Glomerular endothelial cell (primary cell): ENCODE measurements at places on chromosomes 11 and 22.

- DNase-seq = no peak
Observed at GRCh38 chr11:72100009-72100408, 3.1 kb downstream of the LAMTOR1 start.

DNA sequence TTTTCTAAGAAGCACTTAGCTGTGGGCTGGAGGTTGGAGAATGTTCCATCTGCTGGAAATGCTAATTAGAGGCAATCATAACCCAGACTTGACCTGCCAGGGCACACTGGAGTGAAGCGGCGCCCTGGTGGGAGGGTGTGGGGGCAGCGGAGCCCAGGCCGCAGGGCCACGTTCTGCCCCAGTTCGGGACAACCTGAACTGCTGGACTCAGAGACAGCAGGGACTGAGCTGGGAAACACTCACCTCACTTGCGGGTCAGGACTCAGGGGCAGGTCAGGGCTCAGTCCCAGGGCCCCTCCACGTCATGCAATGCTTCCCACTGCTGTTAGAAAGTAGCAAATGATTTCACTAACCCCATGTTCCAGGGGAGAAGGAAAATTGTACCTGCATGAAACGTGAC, 316.4 kb downstream of the NTM start:
- no peak for DNase-seq

GRCh38 chr11:68673306-68673945, 10.9 kb upstream of the GAL start:
- no peak for DNase-seq

DNA sequence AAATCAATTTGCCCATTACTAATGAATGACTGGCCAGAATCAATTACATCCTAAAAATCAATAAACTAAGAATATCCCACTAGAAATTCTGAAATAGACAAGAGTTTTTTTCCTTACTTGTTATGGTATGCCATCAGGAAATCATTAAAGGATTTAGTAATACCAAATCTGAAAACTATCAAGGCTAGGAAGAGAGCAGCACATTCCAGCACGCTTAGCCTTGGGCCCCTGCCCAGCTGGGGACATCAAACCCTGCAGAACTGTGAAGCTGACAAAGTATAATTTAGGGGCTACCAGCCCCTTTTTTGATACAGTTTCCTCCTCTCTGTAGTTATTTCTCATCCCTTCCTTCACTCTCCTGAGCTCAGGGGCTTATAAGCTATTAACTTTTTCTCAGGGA, 247.8 kb upstream of the ZC3H12C start:
- no peak for DNase-seq

GRCh38 chr11:116257092-116257491, 515.7 kb downstream of the BUD13 start:
- DNase-seq = no peak

DNA sequence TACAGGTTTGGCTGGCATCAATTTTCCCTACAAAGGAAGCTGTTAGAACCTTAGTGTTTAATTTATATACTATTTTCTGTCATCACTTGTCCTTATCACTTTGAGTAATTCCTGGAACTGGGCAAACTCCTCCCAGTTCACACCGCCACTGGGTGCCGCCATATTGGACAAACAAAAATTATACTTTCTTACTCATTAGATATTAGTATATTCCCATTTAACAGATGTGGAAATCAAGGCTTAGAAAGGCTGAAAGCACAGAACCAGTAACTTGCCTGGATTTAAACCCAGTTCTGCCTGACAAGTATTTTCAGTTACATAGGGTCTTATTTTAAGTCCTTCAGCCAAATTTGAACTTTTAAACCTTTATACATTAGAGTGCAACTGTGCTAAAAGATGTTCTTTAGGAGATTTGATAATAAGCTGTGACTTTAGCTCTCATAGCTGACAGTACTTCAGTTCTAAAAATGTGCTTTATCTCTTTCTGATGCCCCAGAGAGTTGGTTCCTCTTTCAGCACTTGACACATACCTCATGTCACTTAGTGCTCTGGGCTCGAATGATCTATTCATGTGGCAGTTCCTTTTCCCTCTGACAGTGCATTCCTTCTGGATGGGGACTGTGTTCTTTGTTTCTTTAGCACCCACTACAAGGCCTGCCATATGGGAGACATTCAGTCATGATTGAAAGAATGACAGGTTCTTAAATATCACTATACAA, 25.4 kb downstream of the COA4 start:
- DNase-seq = no peak

DNA sequence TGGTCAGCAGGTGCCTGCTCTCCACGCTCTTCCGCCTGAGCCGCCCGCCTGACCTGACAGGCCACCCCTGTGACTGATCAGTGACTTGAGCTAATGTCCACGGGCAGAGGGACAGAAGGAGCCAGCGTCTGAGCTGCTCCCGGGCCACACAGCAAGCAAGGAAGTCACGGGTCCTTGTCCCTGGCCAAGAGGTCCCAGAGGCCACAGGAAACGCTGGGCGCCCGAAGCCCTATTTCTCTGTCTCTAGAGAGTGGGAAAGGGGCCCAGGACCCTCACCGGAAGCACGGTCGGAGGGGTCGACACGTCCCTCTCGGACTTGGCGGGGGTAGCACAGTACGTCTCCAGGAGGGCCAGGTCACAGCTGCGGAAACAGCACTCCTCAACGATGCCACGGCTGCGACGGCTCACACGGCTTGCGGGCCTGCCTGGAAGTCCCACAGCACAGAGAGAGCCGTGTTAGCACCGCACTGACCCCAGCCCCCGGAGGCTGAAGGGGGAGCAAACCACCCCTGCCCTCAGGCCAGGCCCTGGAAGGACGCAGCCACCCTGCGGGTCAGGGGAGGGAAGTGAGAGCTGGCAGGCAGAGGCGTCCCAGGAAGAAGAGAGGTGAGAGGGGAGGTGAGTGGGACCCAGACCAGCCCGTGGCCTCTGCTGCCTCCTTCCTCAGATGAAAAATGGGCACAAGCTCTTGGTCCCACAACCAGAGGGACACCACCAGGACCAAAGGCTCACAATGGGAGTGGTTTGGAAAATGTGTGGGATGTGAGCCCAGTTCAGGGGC, 5.8 kb downstream of the IGF2 start:
- DNase-seq = no peak

DNA sequence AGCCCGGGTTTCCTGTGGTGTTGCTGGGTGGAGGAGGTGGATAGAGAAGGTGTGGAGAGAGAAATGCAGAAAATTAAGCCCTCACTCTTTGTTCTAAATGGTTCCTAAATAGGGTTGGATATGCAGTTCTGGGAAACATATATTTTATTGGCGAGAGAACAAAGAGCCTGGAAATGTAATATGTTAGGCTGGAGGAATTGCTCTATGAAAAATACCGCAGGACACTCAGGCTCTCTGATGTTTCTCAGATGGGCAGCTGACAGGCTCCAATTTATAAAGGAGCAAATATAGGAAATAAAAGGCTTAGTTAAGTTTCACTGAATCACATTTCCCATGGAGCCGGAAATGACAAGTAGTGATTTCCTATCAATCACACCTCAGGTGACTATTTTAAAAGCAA, 428.0 kb downstream of the TMEM135 start:
- no peak for DNase-seq

DNA sequence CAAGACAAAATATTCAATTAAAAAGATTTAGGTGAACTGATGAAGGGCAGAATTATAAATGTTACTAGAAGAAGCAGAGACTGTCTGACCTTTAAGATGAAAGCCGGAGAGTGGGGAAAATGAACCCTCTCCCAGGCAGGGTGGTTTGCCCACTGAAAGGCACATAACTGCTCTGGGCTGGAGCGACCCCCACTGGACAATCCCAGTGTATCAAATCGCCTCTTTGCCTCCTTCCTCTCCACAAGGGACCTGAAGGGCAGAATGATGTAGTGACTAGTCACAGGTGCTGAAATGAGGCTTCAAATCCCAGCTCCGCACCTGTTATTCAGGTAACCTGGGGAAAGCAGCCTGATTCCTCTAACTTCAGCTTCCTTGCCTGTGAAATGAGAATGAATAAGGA, 69.0 kb downstream of the EFCAB6 start:
- no peak for DNase-seq

DNA sequence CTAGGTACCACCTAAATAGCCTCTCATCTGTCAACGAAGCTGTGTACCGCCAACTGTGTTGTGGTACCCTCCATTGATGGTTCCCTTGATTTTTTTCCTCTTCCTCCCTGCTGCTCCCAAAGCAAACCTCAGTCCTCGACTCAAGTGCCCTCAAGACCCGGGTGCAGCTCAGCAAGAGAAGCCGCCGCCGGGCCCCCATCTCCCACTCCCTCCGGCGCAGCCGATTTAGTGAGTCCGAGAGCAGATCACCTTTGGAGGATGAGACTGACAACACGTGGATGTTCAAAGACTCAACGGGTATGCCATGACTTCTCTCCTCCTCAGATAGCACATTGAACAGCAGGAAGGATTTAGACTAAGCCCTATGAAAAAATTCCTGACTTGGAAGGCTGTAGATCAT, 22.4 kb upstream of the CRYBB3 start:
- no peak for DNase-seq

- DNase-seq = no peak
Observed at GRCh38 chr11:18078909-18079308, 27.0 kb downstream of the SAAL1 start.

GRCh38 chr11:116557282-116557681, 215.5 kb downstream of the BUD13 start:
- DNase-seq = no peak

DNA sequence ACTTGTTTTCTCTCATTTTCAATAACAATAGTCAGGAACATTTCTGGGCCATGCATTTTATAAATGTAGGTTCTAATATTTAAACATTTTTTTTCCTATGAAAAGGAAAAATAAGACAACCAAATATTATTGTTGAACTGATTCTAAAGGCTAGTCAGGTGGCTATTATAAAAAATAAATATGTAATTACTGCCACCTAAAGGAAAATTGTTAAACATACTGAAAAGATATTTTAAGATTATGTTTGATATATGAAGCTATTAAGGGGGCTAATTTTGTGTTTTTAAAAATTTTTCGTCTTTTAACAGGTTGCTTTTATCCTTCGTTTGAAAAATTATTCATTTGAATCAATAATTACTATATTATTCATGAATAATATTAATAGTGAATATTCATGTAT, 62.2 kb upstream of the FDX1 start:
- no peak for DNase-seq

DNA sequence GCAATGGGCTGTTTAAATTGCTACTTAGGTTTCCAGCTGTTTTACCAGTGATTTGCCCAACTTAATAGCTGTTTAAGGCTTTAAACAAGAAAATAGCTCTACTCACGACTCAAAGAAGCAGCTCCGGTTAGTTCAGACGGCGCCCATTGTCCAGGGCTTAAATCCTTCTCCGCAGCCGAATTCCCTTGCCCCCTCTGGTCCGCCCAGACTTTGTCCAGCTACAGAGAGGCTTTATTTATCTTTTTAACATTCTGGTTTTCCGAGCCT, 20.9 kb upstream of the SCUBE1 start:
- no peak for DNase-seq

DNA sequence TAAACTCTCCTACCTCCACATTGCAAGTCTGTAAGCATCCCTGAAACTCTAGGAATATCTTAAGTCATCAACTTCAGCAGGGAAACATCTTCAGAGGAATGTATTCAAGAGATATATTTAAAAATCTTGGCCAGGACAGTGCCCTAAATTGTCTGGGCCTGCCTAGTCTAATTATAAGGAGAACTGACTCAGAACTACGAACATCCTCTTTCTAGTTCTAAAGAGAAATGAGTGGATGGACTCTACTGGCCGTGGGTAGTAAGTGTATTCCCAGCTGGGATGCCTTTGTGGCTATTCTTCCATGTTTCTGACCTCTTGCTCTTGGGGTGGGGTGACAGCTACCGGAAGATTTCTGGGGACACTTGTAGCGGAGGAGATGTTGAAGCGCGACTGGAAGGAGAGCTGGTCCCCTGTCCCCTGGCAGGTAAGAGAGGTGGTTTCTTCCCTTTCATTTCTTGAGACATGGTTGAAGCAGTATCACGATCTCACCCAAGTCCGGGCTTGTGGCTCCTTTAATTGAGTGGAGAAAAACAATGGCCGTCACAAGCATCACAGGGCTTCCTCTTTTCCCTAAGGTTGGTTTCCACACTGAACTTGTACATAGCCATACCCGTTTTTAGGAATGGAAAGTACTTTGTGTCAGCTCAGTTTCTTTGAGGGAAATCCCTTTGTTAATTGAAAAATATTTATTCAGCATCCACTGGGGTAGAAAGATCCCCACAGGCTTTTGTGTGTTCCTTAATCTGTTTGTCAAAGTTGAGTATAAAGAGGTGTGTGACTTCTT, 97.7 kb upstream of the SORL1-AS1 start:
- DNase-seq = no peak

DNA sequence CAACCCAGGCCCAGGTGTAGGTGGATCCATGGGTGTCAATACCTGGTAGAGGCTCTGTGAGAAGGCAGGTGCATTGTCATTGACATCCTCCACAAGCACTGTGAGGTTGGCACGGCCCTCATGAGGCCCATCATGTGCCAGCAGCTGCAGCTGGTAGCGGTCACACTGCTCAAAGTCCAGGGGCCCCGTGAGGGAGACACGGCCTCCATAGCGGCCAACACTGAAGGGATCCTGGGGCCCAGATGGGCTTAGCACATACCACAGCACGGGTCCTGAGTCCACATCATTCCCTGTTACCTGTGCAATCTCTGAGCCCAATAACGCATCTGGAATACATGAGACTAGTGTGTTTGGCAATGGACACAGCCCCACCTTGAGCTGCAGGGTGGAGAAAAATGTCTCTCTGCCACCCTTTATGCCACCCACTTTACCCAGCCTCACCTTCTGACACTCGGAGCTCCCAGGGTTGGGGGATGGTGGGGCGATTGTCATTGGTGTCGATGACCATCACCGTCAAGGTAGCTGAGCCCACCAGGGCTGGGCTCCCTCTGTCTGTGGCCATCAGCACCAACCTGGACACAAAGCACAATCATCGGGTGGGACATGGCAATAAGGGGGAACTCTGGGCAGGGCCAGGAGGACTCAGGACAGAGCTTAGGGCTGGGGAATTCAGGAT, 6.1 kb upstream of the TPP1 start:
- DNase-seq = no peak

GRCh38 chr11:107408762-107409211, 48.8 kb downstream of the CWF19L2 start:
- DNase-seq = no peak
